ENCODE measurements at places on chromosomes 11 and 22. TPM values are rescaled to one million over a fixed set of nuclear protein-coding genes. Genes with fewer than 3 reads are reported as not detected.

The GPR83 gene
- total RNA-seq, result not detected

The H19 gene
- 0.50 TPM for total RNA-seq

The NAT10 gene
- 19.3 TPM for total RNA-seq

The GALNT18 gene
- total RNA-seq, result 7.5 TPM

The CRYAB gene
- 6.0 TPM for total RNA-seq

The CNTF gene
- total RNA-seq, result 3.3 TPM

The VPREB1 gene
- total RNA-seq, result not detected

The GGTLC3 gene
- not detected for total RNA-seq

The SAA1 gene
- total RNA-seq, result 0.33 TPM

The SOX6 gene
- 0.62 TPM for total RNA-seq

The IL17REL gene
- not detected for total RNA-seq

Measured in uterine smooth muscle cell (primary cell).